ENCODE measurements at places on chromosomes 5 and 9.

DNA sequence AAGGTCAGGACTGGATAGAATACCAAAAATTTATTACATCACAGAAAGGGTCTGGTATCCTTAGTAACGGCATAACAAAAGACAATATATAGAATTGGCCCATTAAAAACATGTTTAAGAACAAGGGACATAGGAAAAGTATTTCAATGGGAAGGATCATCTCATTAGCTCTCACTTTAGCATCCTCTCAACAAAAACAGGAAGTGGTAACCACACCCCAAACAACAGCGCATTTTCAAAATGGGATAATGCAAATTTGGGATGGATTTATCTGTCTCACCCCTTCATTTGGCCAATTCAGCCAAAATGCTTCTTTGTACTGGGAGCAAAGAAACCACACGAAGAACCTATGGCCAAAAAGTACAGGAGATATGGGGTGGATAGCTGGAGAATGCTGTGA is 9.8 kb upstream of the UGT3A1 start:
- no peak for DNase-seq

- DNase-seq, result no peak
Measured at GRCh38 chr5:109291090-109291489, 118.7 kb downstream of the PJA2 start.

DNA sequence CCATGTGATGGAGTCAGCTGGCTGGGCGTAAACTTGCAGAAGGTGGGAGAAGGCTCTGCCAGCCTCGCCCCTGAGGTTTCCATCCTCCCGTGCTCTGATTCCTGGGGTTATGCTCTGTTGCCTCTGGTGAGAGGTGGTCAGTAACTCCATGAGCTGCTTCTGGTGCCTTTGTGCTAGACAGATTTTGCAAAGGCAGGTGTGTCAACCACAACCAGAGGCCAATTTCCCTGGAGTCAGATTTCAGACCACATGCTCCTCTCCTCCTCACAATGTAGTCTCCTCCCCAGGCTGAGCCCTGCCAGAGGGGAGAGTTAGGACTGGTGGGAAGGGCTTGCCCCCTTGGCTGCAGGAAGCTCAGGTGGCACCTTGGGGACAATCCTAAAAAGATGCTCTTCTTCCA is 38.8 kb upstream of the TENT4A start:
- DNase-seq, result no peak

- no peak for DNase-seq
Measured at GRCh38 chr5:124581738-124582560, 164.5 kb downstream of the ZNF608 start.

GRCh38 chr5:113197456-113198200 is 221.0 kb downstream of the DCP2 start:
- DNase-seq, result no peak

Measured in GM06990 (cell line).